Retina (tissue), 1 donor: ENCODE measurements at places on chromosomes 6 and 20.

GRCh38 chr6:27163834-27164233 is 83.7 kb upstream of the PRSS16 start:
- DNase-seq, result no peak

DNA sequence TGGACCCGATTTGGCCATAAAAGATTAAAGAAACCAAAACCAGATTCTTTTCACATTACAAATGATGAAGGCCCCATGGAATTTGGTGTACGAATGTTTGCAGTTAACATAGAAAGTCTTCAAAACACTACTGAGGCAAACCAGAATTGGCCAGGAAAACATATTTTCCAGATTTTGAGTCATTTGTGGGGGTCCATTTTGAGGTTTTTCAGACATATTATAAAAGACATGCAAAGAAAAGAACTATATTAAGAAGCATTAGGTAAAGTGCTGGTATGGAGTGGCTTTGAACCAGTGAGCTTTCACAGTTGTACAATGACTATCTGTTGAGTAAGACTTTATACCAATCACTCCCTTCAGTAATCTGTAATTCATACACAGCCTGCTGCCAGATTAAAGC is 168.9 kb upstream of the COL21A1 start:
- DNase-seq, result no peak

- no peak for DNase-seq
Observed at GRCh38 chr20:62482974-62483373, 7.2 kb upstream of the GATA5 start.

DNA sequence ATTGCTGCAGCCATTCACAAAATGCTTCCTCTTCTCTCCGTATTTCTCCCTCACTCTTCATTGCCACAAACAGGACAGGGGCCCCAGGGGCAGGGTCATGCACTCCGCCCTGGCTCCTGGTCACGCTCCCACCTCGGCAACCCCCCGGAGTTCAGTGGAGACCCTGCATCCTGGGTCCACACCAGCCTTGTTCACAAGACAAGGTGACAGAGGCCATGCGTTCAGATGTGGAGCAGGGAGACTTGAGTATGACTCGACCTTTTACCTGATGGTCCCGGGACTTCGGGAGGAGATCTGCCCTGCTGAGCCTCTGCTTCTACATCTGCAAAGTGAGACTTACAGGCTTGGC is 49.4 kb downstream of the ANKRD60 start:
- DNase-seq, result no peak

DNA sequence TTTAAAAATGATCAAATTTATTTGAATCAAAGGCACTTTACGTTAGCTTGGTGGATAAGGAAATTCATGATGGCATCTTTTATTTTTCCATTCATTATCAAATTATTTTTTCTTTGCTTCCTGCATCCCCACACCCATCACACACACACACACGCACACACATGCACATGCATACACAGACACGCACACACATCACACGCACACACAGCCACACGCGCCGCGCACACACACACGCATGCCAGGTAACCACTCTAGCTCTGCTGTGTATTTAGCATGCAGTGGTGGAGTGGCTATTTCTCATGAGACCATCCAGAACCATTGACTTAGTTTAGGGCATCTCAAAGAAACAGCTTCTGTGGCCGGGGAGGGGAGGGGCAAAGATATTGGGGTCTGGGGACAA is 47.0 kb downstream of the GNAS start:
- DNase-seq, result no peak

GRCh38 chr6:105591053-105591452 is 188.2 kb upstream of the PREP start:
- no peak for DNase-seq

- DNase-seq, result no peak
Observed at GRCh38 chr6:30810813-30811339, 66.5 kb upstream of the IER3 start.

DNA sequence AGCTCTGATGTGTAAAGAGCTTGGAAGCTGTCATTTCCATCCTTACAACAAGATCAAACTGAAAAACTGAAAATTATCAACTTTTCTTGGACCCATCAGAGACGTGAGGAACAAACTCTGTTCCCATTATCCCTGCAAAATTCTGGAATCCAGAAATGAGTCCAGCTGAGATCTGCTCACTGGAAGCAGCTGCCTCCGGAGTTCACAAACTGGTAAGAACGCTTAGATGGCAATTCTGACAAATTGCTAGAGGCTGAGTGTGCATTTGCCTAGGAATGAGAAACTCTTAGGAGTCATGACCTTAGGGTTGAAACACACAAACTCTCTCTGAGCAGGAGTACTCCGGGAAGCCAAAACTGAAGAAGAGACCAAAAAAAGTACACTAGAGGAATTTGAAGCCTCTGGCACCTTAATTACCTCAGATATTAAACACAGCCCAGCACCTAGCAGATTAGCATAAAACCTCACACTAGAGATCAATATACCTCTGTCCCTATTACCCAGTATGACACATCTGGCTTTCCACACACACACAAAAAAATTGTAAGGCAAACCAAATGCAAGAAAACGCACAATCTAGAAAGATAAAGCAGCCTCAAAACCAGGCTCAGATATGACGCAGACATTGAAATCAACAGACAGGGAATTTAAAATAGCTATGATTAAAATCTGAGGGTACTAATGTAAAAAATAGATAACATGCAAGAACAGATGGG is 233.5 kb upstream of the SGK1 start:
- DNase-seq, result no peak

DNA sequence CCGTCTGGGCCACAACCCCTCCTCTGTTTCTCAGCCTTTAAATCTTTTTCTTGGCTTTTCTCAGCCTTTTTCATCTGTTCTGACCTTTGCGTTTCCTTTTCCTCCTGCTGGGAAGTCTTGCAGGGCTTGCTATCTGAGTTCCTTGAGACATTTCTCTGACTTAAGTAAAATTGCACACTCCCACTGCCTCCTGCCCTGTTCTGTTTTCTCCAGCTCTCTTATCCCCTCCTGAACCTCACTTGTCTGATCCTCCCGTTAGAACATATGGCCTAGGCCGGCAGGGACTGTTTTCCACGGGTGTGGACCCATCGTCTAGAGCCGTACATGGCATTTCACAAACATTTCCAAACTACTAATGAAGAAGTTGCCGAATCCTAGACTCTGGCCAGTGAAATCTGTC is 63.0 kb downstream of the ARID1B start:
- no peak for DNase-seq

GRCh38 chr6:22295145-22295544 is 1.7 kb downstream of the PRL start:
- DNase-seq, result no peak

DNA sequence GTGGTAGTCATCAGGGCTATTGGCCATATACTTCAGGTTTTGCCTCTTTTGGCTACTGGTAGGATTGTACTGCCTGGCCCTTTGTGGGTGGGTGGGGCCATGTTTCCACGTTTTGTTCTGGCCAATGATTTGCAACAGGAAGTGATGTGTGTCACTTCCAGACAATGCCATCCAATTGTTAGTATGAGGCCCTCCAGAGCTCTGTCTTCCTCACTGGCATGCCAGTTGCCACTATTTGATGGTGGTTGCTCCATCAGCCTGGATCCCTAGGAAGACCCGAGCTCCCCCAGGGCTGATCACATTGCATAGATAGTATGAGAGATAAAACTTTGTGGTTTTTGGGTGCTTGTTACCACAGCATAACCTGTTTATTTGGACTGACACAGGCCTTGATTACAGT is 7.7 kb upstream of the LRRN4 start:
- no peak for DNase-seq

DNA sequence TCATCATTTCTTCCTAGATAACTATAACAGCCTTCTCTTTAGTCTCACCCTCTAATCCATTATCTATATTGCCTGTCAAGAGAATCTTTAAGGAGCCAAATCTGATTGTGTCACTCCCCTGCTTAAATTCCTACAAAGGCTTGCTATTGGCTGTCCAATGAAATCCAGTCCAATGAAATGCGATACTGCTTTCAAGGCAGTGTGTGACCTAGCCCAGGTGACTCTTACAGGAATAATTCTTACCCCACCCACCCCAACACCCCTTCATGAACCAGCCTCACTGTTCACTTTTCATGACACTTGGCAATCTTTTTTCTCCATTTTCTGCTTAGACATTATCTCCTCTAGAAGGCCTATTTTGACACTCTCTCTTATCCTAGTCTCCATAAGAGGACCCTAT is 163.3 kb upstream of the MARCKS start:
- no peak for DNase-seq

GRCh38 chr6:36724514-36725390 is 27.1 kb downstream of the RAB44 start:
- DNase-seq, result no peak

GRCh38 chr6:11042750-11043377 is 1.2 kb downstream of the ELOVL2 start:
- no peak for DNase-seq

DNA sequence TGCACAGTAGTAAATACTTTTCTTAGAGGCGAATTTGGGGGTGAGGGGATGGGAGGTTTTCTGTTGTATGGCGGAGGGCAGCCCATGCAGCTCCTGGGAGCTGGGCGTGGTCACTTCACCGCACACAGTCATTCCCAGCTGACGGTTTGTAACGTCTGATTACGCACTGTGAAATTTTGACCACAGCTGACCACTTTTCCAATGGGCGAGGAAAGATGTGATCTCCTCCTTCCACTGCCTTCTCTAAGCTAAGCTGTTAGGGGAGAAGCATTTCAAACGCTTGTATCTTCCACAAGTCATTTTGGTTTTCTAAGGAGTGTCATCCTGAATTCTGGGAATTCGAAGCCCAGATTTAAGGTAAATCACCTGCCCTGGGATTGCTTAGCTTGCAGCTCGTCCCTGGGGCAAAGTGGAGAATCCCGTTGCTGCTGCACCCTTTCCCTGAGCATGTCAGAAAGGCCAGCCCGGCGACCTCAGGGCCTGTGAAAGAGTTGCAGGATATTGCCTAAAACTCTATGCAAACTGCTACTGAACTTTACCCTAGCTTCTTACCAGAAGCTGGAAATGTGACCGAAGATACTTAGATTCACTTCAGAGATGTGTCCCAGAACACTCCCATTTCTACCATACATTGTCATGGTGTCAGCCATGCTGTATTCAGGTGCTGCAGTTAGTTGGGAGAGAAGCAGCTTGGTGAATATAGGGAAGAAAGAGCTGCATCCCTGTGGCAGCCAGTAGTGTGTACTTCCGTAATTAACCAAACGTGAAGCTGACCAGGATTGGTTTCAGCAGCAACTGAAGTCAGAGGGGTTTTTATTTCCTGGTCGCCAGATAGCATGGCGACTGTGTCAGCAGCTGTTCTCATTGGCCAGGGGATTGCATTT is 58.9 kb downstream of the RREB1 start:
- no peak for DNase-seq

GRCh38 chr20:4905195-4905594 is 96.1 kb downstream of the SLC23A2 start:
- DNase-seq, result no peak

DNA sequence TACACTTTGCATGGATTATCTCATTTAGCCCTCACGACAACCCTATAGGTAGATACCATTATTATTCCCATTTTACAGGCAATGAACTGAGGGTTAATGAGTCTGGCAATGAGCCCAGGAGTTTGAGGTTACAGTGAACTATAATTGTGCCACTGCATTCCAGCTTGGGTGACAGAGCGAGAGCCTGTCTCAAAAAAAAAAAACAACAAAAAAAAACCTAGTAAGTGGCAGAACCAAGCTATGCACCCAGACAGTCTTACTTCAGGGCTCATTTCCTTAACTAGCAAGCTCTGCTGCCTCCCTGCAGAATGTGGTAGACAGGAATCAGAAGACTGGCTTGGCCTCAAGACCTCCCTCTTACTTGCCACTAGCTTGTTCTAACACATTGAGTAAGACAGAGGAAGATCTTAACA is 71.9 kb upstream of the RREB1 start:
- DNase-seq, result no peak

DNA sequence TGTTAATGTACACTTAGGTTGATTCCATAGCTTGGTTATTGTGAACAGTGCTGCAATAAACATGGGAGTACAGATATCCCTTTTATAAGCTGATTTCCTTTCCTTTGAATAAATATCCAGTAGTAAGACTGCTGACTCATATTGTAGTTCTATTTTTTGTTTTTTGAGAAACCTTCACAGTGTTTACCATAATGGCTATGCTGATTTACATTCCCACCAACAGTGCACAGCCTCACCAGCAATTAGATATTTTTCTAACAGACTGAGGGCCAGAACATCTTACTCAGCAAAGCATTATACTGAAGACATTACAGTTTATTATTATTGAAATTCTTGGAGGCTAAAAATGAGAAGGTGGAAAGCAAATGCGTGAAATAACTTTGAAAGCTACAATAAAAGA is 187.3 kb upstream of the HEY2 start:
- DNase-seq, result no peak

DNA sequence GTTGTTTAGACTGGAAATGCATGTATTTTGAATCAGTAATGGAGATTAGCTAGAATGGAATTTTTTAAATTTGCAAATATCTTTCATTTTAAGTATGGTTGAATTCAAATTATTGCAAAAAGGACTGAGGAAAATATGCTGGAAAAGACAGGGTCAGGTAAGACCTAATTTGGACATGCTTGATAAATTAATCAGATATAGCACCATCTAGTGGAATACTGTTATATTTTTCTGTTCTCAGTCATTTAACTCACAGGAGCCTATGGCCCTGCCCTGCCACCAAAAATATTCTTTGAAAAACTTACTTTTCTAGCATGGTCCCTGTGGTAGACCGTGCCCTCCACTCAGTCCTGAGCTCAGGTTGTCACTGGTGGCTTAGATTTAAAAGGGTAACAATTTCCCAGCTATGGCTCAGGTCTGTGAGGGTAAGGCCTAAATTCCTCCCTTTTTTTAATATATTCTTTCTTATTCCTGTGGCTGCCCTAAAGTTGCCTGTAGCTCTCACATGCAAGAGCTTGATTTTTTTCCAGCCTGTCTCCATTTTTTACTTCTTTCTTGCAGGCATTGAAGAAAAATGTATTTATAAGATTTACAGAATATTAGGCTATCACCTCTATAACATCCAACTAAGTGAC is 25.3 kb upstream of the KIAA1586 start:
- peak; percentile 31 for DNase-seq

DNA sequence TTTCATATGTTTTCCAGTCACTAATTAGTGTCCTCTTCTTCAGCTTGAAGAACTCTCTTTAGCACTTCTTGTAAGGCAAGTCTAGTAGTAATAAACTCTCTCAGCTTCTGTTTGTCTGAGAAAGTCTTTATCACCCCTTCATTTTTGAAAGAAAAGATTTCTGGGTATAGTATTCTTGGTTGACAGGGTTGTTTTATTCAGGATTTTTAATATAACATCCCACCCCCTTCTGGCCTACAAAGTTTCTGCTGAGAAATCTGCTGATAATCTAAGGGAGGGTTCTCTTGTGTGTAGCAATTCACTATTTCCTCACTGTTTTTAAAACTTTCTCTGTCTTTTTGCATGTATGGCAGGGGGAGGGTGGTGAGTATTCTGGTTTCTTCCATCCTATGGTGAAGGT is 9.6 kb upstream of the WFDC11 start:
- no peak for DNase-seq
